Stimulated activated CD8-positive, alpha-beta memory T cell treated with anti-CD3 and anti-CD28 coated beads, Interleukin-2, amount 100 ng/mL, for 1 hour (primary cell): ENCODE measurements at places on chromosomes 5 and 9.

GRCh38 chr5:72291601-72292000, 28.4 kb downstream of the MRPS27 start:
- DNase-seq, result no peak

DNA sequence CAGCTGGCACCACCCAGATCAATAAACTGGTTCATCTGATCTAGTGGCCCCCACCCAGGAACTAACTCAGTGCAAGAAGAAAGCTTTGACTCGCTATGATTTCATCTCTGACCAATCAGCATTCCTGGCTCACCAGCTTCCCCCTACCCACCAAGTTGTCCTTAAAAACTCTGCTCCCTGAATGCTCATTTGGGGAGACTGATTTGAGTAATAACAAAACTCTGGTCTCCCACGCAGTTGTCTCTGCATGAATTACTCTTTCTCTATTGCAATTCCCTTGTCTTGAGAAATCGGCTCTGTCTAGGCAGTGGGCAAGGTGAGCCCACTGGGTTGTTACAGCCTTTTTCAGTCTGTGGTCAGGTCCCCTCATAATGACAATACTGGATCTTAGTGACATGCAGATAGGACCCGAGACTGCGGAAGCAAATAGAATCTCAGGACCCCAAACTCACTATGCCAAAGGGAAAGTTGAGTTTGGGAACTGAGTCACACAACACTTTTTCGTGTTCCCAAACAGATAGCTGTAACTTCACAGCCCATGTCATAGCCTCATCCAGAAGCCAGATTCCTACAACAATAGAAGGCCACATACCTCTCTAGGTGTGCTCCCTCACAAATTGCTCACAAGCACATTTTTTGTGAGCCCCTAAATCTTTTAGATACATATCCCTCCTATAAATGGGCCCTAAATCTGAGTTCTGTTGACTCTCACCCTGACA, 175.2 kb upstream of the RAI14 start:
- DNase-seq, result no peak

DNA sequence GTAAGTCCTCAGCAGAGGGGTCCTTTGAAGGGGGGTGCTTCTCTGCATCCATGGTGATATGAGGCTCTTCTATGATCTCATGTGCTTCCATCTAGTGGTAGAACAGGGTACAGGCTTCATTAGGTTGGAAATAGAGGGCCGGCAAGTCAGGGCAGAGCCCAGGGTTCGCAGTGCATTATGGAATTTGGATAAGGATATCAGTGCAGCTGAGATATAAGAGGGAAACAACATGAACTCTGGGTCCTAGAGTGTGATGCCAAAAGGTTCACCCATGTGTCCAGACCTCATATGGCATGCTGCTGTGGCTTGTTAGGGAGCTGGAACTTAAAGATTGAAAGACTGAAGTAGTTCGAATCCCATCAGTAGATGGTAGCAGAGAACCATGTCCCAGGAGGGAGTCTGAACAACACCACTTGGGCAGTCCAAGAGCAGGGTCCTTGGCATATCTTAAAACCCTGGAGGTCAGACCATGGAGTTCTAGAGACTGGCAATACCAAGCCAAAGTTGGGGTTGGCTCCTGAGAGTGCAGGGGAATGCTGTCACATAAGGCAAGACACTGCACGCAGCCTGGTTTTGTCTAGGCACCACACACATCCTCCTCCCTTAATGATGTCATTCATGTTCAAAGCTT, 2.3 kb downstream of the FAM221B start:
- DNase-seq, result no peak

- no peak for DNase-seq
Observed at GRCh38 chr5:134530301-134531077, 5.0 kb downstream of the JADE2 start.

GRCh38 chr5:76615759-76616158, 7.4 kb downstream of the F2RL2 start:
- DNase-seq, result no peak

GRCh38 chr9:107215381-107215780, 67.7 kb upstream of the RAD23B start:
- no peak for DNase-seq

DNA sequence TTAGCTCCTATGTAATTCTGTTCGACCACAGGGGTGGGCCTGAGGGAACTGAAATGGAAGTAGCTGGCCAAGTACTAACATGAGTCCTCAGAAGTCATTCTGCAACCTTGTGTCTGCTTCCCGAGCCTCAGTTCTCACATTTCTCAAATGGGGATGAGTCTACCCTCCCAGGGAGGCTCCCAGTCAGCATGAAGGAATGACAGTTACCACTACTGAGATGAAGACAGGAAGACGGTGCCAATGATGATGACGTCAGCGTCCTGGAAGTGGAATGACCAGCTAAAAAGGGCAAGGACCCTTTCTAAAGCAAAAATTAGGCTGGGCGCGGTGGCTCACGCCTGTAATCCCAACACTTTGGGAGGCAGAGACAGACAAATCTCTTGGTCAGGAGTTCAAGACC, 6.8 kb downstream of the PIP5KL1 start:
- no peak for DNase-seq

GRCh38 chr9:6689893-6690674, 44.6 kb upstream of the GLDC start:
- no peak for DNase-seq

- DNase-seq, result no peak
Observed at GRCh38 chr5:166346726-166347374, 1944.6 kb upstream of the WWC1 start.
